Naive thymus-derived CD4-positive, alpha-beta T cell (primary cell): ENCODE measurements at places on chromosomes 7 and 10. TPM values are rescaled to one million over a fixed set of nuclear protein-coding genes. Genes with fewer than 3 reads are reported as not detected.
A peak's percentile ranks its signal among the peaks of the same experiment; 100 is the strongest.

DNA sequence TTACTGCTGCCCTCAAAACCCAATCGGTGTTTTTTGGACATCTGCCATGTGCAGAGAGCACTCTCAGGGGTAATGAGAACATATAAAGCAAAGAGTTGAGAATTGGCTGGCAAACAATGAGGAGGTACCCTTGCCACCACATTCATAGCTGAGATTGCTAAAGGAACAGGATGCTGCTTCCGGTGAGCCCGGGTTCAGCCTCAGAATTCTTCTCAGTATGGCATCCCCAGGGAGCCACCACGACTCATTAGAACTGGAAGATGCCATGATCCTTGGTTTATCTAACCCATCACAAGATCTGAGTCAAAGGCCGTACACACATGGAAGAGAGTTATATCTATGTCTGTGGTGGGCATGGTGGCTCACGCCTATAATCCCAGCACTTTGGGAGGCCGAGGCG, 174.4 kb downstream of the ARID5B start:
- no peak overlapping the region for H3K4me3 ChIP-seq
- DNase-seq = no peak
- H3K27ac ChIP-seq = no peak overlapping the region

- no peak for DNase-seq
- no peaks in the 10 kb centered on the region for H3K27me3 ChIP-seq
- H3K4me3 ChIP-seq = no peak overlapping the region
- no peaks in the 10 kb centered on the region for H3K4me1 ChIP-seq
- no peaks in the 10 kb centered on the region for H3K36me3 ChIP-seq
- no peak overlapping the region for H3K27ac ChIP-seq
Measured at GRCh38 chr10:92657024-92657423, 32.7 kb upstream of the HHEX start.

GRCh38 chr10:92284112-92284704, 6.7 kb downstream of the CPEB3 start:
- no peak overlapping the region for H3K27ac ChIP-seq
- no peaks in the 10 kb centered on the region for H3K36me3 ChIP-seq
- DNase-seq = no peak
- H3K27me3 ChIP-seq = no peaks in the 10 kb centered on the region

GRCh38 chr7:18177815-18178660, 150.4 kb upstream of the PRPS1L1 start:
- no peak for DNase-seq
- H3K4me3 ChIP-seq = no peak overlapping the region
- H3K27me3 ChIP-seq = no peaks in the 10 kb centered on the region
- no peaks in the 10 kb centered on the region for H3K36me3 ChIP-seq
- H3K27ac ChIP-seq = no peak overlapping the region
- H3K4me1 ChIP-seq = no peaks in the 10 kb centered on the region

DNA sequence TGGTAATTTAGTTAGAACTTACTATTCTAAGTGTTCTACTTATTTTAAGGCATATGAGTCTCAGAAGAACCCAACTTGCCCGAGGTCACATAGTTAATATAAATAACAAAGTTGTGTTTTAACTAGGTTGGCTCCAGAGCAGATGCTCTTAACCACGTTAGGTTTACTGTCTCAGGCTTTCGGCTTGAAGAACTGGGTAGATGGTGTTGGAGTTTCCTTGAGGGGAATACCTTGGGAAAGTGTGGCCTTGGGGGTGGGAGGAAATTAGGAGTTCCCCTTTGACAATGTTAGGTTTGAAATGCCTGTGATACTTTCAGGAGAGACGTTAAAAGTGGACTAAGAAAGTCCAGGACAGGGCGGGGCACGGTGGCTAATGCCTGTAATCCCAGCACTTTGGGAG, 9.6 kb downstream of the ZNF398 start:
- no peak overlapping the region for H3K27ac ChIP-seq
- no peaks in the 10 kb centered on the region for H3K27me3 ChIP-seq
- H3K36me3 ChIP-seq = no peaks in the 10 kb centered on the region
- H3K4me1 ChIP-seq = no peaks in the 10 kb centered on the region
- no peak overlapping the region for H3K4me3 ChIP-seq
- DNase-seq = no peak

DNA sequence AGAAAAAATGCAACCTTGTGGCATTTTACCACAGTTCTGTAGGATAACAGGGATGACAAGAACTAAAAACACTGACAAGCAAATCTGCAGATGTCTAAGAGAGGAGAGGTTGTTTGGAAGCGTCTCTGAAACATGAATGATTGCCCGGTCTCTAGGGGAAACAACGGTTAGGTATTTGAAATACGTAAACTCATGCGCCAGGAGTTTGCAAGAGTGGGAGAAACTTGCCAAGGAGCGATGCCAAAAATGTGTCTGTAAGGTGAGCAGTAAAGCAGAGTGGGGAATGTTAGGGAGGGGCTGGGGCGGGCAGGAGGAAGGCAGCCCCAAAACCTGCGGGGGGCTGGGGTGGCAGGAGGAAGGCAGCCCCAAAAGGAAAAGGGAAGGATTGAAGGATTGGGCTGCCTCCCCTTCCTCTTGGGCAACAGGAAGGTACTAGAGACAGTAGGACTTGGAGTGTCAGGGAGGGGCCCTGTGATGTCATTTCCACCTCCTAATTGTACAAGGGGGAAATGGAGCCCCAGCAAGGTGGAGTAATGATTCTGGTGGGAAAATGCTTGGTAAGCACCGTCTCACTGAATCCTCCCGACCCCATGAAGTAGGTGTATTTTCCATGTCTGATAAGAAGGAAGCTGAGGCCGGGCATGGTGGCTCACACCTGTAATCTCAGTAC, 33.2 kb upstream of the PLEKHA1 start:
- no peaks in the 10 kb centered on the region for H3K4me1 ChIP-seq
- no peak overlapping the region for H3K27ac ChIP-seq
- H3K4me3 ChIP-seq = no peak overlapping the region
- H3K27me3 ChIP-seq = no peaks in the 10 kb centered on the region
- no peaks in the 10 kb centered on the region for H3K36me3 ChIP-seq

- no peaks in the 10 kb centered on the region for H3K4me1 ChIP-seq
- no peak overlapping the region for H3K4me3 ChIP-seq
- no peak overlapping the region for H3K27ac ChIP-seq
- no peak for DNase-seq
Measured at GRCh38 chr7:42611961-42612360, 299.9 kb downstream of the C7orf25 start.

DNA sequence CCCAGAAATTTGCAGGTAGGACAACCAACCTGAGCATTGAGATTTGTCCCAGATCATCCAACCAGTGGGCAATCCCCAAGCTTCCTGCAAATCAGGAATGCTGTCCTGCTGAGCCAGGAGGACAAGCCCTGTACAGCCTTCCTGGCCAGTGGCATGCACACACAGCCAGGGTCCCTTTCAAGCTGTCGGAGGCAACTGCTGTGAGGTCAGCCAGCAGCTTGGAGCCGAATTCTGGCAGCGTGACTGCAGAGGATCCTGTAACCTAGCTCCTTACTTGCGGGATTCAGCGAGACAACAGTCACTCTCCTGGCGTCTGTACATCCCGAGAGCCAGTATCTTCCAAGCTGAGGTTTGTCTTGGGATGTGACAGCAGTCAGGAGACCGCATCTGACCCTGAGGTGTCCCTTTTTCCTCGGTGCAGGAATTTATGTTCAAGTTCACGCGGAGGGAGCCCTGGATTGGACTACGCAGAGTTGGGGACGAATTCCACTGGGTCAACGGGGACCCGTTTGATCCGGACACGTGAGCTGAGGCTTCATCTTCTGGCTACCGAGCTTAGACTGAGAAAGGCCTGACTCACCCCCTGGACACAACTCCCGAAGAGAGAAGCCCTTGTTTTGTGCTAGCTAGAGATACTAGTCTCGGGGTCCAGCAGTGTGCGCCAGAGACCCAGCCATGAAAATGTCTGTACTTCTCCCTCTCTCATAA, 18.3 kb downstream of the CLEC2L start:
- no peak for DNase-seq
- no peak overlapping the region for H3K4me3 ChIP-seq
- no peaks in the 10 kb centered on the region for H3K4me1 ChIP-seq
- H3K27me3 ChIP-seq = no peaks in the 10 kb centered on the region

DNA sequence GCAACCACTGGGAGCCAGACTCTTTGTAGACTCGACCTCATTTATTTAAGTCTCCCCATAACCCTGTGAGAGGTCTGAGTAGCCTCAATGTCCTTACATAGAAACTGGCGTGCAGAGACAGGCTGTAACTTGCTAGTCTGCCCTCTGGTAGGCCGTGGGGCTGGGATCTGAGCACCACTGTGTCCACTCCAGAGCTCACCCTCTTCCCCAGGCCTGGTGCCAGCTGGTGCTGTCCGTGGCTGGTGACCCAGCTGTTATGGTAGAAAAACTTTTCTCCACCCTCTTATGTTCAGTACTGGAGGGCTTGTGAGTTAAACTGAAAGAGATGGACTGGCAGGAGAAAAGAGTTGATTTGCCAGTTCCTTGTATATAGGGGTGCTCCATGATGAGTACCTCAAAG, 41.9 kb downstream of the ADAMTS14 start:
- no peak for DNase-seq
- H3K27ac ChIP-seq = no peak overlapping the region

- no peaks in the 10 kb centered on the region for H3K4me1 ChIP-seq
- no peak overlapping the region for H3K27ac ChIP-seq
- no peaks in the 10 kb centered on the region for H3K27me3 ChIP-seq
- no peak overlapping the region for H3K4me3 ChIP-seq
- no peak for DNase-seq
- no peaks in the 10 kb centered on the region for H3K36me3 ChIP-seq
Measured at GRCh38 chr7:101882005-101882421, 64.6 kb downstream of the CUX1 start.

DNA sequence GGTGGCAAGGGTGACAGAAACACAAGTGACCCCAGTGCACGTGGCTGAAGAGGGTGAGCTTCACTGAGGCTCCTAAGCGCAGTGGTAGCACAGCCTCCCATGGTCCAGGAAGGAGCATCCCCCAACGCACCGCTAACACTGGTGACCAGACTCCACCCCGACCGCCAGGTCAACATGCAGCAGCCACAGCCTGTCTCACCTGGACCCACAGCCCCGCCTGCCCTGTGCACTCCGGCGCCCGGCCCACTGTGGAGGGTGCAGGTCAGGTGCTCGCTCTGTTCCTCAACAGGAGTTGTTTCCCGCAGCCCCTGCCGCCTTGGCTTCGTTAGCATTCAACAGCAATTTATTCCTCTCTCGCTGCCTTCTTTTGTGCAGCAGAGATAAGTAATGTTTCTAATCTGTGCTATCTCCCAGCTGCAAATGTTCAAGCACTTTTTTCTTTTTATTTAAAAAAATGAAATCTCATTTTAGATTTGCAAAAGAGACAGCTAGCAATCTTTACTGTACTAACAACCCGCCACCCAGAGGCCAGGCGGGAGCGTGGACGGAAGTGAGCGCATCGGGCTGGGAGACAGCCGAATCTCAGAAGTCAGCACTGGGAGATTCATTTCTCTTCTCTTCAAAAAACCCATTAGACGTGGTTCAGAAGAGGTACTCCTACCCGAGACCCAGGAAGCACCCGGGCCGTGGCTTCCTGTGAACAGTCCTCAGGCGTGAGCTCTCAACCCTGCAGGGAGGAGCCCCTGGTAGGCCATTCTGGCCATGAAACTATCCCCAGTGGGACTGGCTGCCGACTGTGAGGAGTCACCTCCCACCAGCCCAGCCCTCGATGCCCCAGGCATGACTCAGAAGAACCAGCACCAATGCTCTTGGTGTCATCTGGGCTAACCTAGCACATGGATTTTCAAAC, 133.4 kb downstream of the MAD1L1 start:
- H3K4me3 ChIP-seq = no peak overlapping the region
- DNase-seq = peak; percentile 61
- no peaks in the 10 kb centered on the region for H3K27me3 ChIP-seq
- H3K27ac ChIP-seq = peak overlapping the region; percentile 62
- no peaks in the 10 kb centered on the region for H3K36me3 ChIP-seq

GRCh38 chr7:55309040-55309991, 55.8 kb upstream of the LANCL2 start:
- H3K27me3 ChIP-seq = no peaks in the 10 kb centered on the region
- no peaks in the 10 kb centered on the region for H3K4me1 ChIP-seq
- no peak for DNase-seq
- H3K27ac ChIP-seq = no peak overlapping the region

DNA sequence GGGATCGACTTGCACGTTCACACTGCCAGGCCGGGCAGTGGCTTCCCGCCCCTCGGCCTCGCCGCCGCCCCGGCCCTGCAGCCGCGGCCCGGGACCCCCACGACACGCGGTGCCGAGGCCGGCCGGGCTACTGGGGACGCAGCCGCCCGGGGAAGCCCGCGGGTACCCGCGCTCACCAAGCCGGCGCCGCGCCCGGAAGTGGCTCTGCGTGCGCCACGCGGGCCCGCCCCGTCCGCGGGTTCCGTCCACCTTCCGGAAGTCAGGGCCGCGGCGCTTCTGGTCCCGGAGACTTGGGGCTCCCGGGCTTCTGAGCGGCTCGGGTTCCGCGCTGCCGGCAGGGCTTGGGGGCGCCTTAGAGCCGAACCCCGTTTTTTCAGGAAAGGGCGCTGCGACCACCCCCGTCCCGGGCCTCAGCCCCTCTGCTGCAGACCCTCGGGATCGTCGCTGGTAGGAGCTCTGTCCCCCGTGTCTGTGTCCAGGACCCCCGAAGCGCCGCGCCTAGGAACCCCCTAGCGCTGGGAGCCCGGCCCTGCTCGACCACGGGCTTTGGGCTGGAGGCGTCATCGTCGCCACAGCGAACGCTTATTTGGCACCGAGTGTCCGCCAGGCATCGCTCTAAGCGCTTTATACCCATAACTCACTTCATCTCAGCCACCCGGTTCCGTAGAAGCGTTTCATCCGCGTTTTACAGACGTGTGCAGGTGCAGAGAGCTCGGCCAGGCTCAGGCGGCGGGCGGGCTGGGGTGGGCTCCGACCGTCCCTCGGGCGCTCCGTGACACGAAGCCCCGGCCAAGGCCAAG, at the start of gene PSMG3:
Gene PSMG3 (minus strand): TSS at position 200 of the 800 bp plus-strand sequence. CDS start 693 bp downstream, outside the sequence.
- H3K27ac ChIP-seq = peak within 1 kb of the TSS; percentile 95
- peak within 1 kb of the TSS; percentile 90 for H3K4me3 ChIP-seq
- no peaks in the 10 kb centered on the region for H3K27me3 ChIP-seq
- H3K4me1 ChIP-seq = peaks cover 3% of the 10 kb centered on the region

DNA sequence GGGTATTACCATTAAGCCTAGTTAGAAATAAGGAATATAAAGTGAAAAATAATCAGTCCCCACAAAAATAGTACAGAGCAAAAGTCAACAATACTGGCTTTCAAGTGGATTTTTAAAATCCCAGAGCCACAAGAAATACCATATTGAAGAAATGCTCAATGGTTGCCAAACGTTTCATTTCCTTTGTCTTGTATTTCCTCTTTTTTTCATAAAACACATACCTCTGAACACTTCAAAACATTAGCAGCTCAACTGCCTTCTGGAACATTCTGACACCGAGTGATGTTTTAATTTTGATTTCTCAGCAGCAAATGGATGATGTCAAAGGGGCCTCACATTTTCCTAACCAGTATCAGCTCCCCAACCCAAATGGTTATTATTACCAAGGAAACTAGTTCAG, 10.5 kb downstream of the NOD1 start:
- no peak for DNase-seq
- H3K36me3 ChIP-seq = no peaks in the 10 kb centered on the region
- no peak overlapping the region for H3K27ac ChIP-seq
- peaks cover 22% of the 10 kb centered on the region for H3K4me1 ChIP-seq

- no peaks in the 10 kb centered on the region for H3K4me1 ChIP-seq
- no peaks in the 10 kb centered on the region for H3K36me3 ChIP-seq
- no peaks in the 10 kb centered on the region for H3K27me3 ChIP-seq
- no peak overlapping the region for H3K4me3 ChIP-seq
Measured at GRCh38 chr10:133347710-133348517, 741 bp downstream of the PRAP1 start.

SCART1 gene
- 8.6 TPM for total RNA-seq

HEPACAM2 gene
- total RNA-seq = 0.29 TPM in 1 of 2 replicates, not detected in the other

SCD gene
- total RNA-seq = 1.3 TPM

HSPA12A gene
- not detected for total RNA-seq

ABLIM1 gene
- total RNA-seq = 357 TPM

GJD4 gene
- not detected for total RNA-seq

PILRA gene
- 13.4 TPM for total RNA-seq
